ENCODE measurements at places on chromosomes 1 and 21.

DNA sequence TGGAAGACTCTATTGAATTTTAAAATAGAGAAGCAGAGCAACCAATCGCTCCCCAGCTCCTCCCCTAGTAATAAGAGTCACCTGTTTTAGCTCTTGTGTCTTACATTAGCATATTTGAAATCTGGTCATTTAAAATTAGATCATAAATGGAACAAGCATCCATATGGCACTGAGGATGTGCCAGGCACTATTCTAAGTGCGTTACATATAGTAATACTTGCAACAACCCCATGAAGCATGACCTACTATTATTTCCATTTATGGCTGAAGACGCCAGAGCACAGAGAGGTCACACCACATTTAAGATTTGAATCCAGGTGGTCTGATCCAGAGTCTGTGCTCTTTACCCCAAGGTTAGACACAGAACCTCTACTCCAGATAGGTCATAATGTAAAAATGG lies 82.0 kb upstream of the HIVEP3 start:
- DNase-seq = no peak

GRCh38 chr1:40361637-40362036 lies 11.9 kb upstream of the SMAP2 start:
- no peak for DNase-seq

GRCh38 chr1:10667861-10668761 lies 128.3 kb downstream of the CASZ1 start:
- DNase-seq = peak; percentile 81

GRCh38 chr1:215344539-215344938 lies 222.6 kb upstream of the KCTD3 start:
- no peak for DNase-seq

Data from tongue (tissue), 3 donors.